MM.1S (cell line): ENCODE measurements at places on chromosomes 5 and 9.

GRCh38 chr5:1443171-1443570 lies 2.1 kb downstream of the SLC6A3 start:
- no peak for DNase-seq

GRCh38 chr9:123073991-123074422 lies 40.5 kb downstream of the GPR21 start:
- no peak for DNase-seq

- no peak for DNase-seq
Measured at GRCh38 chr5:135632798-135633197, 54.0 kb upstream of the CXCL14 start.

- peak; percentile 44 for DNase-seq
Measured at GRCh38 chr5:134371834-134372340, 518 bp downstream of the UBE2B start.

GRCh38 chr9:129323376-129323998 lies 145.4 kb upstream of the IER5L start:
- no peak for DNase-seq

DNA sequence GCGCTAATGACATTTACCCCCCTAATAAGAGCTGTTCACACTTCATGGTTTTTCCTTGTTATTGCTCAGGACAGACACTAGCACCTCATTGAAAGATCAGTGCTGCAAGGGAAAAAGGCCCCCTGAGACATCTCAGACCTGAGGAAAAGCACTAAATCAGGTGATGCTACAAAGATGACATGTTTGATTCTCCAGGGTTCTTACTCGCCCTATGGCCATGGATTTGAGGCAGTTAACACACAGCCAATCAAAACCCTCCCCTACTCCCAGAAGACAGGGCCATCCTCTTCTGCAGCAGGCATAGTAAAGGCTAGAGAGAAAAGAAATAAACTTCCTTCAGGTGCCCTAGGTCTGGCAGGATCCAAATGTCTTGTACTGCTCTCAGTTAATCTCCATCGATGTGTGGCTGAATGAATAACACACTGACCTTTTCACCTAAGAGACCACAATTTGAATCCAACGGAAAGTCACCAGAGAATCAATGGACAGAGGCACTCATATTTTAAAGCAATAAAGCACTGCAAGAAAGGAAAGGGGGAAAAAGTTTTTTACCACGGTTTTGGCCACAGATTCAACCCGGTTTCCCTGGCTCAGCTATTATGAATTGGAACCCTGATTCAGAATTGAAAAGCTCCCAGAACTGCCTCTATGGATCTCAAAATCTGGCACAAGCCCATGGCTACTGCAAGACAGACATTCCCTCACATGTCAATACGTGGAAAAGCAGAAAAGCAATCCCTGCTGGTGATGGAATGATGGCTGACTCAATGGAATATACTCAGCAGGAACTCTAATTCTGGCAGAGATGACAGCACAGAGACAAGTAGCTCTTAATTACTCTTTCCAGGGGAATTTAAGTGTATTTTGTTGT lies 329.5 kb downstream of the BNC2 start:
- no peak for DNase-seq

- DNase-seq, result peak; percentile 58
Measured at GRCh38 chr5:109030360-109031143, 282.9 kb downstream of the FER start.

GRCh38 chr5:122705851-122706250 lies 69.0 kb upstream of the SNX2 start:
- DNase-seq, result no peak

- DNase-seq, result no peak
Measured at GRCh38 chr5:76187386-76187785, 104.2 kb downstream of the SV2C start.

- no peak for DNase-seq
Measured at GRCh38 chr5:72596956-72597355, 89.7 kb upstream of the ZNF366 start.

DNA sequence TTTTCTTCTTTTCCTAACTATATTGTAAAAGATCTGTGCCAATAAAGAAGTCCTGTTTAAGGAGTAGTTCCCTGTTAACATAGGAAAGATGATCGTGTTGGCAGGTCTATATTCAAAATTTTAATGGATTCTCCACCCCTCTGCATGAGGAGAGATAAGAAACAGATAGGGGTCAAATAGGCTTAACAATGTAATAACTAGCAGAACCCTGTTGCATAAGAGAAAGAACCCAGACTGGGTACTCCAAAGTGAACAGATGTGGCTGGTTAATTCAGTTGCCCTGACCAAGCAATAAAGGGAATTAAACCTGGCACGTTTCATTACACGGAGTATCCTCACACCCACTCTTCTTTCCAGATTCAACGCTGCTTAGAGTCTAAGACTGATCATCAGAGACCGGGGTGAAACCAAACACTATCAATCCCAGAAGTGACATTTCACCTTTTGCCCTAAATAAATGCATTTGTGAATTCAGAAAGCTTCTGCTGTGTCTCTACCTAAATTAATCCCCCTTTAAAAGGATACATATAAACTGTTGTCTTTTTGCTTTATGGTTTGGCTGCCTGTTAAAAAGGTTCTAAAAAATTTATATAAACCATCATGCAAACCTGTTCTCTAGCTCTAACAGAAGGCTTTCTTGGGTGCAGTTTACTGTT lies 1276.9 kb upstream of the WWC1 start:
- no peak for DNase-seq

DNA sequence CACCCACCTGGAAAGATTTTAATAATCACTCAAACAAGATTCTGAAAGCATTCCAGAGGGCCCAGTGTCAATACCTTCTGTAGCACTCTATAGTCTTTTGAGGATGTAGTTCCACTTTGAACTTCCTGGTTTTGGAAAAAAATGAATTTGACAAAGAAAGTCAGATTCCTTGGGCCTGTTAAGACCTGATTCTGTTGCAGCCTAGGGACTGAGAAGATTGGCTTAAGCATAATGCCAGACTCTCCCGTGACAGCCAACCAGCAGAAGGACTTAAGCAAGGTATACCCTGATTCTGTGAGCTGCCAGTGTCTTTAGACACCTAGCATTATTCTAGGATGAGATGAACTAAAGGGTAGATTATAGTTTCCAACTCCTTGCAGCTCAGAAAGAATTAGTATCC lies 6.8 kb downstream of the SPINK5 start:
- no peak for DNase-seq

DNA sequence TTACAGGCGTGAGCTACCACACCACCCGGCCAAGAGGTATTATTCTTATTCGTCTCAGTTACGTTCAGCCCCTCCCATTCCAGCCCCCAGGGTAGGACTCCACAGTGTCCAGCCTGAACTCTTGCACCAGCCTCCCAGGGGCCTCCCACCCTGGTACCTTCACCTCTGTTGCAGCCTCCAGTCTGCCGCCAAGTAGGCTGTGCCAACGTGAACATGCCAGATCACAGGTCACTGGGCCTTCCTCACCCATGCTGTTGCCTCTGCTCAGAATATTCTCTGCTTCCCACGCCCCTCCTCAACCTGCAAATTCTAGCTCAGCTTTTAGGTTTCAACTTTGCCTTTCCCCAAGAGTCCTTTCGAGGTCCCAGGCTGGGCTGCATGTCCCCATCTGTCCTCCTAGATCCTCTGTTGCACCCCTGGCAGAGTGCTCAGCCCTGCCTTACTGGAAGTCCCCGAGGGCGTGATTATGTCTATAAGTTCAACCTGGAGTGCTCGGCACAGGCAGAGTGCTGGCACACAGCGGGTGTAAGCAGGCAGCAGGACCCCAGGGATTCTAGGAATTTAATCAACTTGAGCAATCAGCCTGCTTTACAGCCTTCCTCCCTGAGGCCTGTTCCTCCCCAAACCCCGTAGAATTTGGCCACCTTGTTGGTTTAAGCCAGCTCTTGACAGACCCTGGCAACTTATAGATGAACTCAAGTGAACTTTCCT lies 13.1 kb upstream of the STXBP1 start:
- DNase-seq, result no peak

GRCh38 chr5:103867857-103868598 lies 305.4 kb upstream of the NUDT12 start:
- DNase-seq, result no peak

DNA sequence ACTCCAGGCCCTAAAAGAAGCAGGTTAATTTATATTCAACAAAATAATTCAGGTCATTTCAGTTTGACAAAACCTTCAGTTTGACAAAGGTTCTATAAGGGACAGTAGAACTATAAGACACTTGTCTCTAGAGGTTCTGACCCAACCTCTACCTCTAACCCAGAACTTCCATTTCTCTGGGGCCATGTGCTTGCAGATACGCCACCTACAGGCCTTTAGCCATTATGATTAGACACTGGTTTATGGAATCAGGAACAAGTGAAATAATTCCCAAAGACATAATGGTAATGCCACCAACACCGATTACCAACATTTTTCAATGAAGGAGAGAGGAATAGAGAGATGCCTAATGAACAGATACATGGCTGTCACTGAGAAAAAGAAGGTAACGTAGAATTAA lies 733.9 kb downstream of the PRELID2 start:
- DNase-seq, result no peak

DNA sequence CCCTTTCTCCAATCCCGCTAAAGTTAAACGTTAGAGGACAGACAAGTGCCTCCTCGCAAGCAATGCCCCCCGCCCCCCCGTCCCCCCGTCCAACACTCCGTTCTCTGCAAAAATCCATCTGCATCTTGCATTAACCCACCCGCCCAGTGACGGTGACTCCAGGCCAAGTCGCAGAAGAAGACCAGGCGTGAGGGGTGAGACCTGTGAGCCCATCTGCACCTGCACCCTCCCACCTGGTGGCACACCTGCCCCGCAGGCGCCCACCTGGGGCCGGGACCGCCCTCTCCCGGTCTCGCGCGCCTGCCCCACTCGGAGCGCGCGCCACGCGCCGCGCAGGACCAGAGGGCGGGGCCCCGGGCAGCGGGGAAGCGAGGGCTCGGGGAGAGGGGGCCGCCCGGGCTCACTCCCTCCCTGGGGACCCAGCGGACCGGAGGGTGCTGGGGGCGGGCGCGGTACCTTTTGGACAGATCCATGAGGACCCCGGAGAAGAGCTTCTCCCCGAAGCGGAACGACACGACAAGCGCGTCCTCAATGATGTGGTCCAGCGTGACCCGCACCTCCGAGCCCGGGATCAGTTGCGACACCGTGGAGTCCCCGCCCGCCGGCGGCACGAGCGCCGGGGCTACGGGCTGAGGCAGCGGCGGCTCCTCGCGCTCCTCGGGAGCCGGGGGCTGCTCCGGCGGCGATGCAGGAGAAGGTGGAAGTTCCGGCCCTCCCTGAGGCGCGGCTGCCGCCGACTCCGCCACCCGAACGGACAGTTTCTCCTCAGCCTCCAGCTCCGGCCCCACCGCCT lies 705 bp downstream of the PWWP2A start:
- DNase-seq, result peak; percentile 46

- DNase-seq, result no peak
Measured at GRCh38 chr5:82336226-82336958, 58.2 kb upstream of the RPS23 start.

DNA sequence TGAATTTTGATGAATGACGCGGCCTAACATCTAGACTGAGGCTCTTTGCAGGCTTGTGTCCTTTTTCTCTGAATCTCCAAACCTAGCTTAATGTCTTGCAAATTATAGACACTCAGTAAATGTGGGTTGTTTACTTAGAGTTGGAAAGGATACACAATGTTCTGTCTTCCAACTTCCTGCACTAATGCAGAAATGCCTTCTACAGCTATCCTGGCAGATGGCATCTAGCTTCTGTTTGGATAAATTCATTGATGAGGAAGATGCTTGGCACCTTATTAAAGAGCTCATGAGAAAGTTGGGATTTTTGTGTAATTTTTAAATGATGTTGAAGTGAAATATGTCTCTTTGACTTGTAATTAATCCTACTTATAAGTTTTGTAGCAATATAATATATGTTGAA lies 1822.2 kb downstream of the MAT2B start:
- no peak for DNase-seq

DNA sequence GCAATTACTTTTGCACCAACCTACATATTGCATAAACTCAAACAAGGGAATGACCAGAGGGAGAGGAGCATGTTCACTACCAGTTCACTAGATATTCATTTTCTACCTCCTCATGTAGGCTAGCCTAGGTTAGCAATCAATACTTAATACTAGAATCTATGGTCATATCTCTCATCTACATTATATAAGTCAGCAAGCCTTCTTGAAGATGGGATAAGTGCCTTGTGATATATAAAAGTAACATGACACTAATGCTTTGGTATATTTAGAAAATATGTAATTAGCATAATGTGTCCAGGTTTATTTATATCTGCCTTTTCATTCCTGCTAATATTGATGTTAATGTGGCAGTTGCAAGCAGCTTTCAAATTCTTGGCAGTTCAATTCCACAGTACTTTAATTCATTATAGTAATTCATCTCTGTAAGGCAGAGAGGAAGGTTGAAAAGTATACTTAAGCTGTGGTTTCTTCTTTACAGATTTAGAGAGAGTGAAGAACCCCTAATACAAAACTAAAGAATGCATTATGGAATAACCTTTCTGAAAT lies 1613.2 kb upstream of the ACO1 start:
- DNase-seq, result no peak

DNA sequence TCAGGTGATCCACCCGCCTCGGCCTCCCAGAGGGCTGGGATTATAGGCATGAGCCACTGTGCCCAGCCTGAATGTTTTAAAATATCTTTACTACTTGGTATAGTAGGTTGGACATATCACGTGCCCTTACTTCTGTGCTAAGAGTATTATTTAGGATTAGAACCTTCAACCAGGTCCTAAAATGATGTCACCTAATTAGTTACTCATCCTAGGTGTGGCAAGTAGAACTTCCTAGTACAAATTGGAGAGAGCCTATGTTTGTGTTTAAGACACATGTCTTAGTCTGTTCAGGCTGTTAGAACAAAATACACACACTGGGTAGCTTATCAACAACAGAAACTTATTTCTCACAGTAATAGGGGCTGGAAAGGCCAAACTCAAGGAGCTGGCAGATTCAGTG lies 51.5 kb downstream of the ZFAND5 start:
- no peak for DNase-seq

DNA sequence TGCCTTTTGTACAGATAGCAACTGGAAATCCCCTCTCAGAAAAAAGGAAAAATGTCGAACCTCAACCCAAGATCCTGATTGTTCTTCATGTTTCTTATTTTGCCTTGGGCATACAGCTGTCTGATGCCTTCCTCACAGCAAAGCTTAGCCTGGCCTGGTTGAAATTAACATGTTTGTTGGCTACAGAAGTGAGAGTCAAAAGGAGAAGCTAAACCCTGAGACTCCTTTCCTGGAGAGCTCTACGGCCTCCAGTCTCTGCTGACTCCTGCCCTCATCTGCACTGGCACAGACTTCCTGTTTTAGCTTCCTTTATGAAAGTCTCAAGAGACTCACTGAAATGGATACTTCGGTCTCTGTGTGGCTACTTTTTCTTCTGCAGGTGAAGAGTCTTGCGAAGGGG lies 186.7 kb downstream of the PARP8 start:
- peak; percentile 83 for DNase-seq

GRCh38 chr9:87427851-87428506 lies 69.7 kb upstream of the DAPK1 start:
- DNase-seq, result no peak

- DNase-seq, result no peak
Measured at GRCh38 chr5:14129123-14129522, 14.0 kb upstream of the TRIO start.

DNA sequence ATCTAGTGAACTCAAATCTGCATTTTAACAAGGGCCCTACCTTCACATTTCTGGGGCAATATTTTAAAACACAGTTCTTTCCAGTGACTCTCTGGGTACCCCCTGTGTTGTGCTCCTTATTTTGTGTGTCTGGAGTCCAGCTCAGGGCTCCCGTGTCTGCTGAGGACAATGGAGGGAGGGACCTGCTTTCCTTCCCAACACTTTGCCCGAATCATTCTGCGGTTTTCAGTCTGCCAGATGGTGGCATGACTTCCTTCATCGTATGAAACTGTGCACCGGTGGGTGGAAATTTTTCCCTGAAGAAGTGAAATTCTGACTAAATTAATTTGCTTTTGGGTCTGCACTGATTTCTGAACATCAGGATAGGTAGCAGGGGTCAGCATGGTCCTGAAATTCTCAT lies 153.6 kb upstream of the CD180 start:
- no peak for DNase-seq
